ENCODE measurements at places on chromosomes 7 and 10.

- DNase-seq = no peak
These were observed 30.3 kb upstream of the ATXN7L1 start for GRCh38 chr7:105906695-105907094.

DNA sequence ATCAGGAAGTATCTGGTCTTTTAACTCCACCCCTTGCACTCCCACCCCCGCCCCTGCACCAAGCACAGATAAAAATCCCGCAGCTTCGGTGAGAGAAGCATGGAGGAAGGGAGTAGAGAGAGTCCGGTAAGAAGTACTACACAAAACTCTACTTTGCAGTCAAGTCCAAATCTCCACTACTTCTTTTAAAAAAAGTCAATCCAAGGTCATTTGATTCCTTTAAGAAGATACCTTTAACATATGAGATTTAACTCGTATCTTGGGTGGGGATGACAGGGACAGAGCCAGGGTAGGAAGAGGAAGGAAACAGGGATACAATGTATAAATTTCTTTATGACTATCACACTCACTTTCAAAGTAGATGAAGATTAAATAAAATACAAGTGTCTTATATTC lies 132.1 kb downstream of the NRBF2 start:
- no peak for DNase-seq

DNA sequence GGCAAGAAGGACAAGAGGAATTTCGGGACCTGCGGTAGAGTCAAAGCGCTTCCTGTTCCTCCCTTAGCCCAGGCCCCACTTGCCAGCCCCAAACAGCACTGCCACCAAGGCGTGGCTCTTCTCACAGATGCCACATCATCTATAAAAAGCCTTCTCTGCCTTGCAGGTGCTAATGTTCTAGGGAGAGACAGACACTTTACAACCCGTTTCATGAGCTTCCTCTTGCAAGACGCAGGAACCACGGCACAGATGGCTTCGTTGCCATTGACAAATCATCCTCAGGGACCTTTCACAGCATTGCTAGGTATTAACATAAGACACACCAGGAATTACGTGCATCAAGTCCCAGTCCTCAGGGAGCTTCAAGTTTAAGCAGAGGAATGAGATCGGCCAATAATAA lies 180.9 kb downstream of the JCAD start:
- no peak for DNase-seq

DNA sequence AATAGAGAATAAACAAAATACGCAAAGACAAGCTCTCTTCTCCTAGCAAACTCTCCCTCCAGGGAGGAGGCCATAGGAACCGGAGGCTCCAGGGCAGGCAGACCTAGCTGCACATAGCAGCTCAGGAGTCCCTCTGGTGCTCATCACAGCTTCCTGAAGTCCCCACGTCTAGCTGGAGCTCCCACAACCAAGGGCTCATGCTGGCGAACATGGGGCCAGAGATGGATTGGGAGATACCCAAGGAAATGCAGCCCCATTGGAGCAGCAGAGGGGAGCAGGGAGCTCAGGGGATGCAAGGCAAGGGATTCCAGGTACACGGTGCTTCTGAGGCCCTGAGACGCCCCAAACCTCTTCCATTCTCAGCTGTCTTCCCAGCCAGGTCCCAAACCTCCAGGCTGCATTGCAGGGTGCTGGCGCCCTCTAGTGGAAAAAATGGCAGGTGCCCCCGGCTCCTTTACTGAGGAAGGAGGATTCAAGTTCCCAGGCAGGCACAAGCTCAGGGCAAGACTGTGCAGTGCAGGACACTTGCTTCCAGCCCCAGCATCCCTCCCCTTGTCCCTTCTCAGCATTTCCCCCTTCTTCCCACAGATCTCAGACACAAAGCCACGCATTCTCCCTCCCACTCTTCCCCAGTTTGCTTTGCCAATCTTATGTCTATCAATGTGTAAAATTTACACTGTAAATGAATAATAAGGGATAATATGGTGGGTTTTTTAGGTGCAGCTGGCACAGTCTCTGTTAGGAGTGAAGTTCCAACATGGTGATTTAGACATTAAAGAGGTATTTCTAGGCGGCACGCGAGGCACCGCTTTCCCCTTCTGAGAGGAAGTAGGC lies 46.2 kb downstream of the GPAM start:
- no peak for DNase-seq

- DNase-seq = no peak
These were observed 190.9 kb downstream of the DNAJB6 start for GRCh38 chr7:157527686-157528085.

GRCh38 chr7:24573554-24574338 lies 494 bp downstream of the PALS2 start:
- no peak for DNase-seq

DNA sequence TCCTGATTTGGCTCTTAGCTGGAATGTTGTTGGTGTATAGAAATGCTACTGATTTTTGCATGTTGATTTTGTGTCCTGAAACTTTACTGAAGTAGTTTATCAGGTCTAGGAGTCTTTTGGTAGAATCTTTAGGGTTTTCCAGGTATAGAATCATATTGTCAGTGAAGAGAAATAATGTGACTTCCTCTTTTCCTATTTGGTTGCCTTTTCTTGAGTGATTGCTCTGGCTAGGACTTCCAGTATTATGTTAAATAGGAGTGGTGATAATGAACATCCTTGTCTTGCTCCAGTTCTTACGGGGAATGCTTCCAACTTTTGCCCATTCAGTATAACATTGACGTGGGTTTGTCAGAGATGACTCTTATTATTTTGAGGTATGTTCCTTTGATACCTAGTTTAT lies 52.0 kb downstream of the ZNF783 start:
- DNase-seq = no peak

DNA sequence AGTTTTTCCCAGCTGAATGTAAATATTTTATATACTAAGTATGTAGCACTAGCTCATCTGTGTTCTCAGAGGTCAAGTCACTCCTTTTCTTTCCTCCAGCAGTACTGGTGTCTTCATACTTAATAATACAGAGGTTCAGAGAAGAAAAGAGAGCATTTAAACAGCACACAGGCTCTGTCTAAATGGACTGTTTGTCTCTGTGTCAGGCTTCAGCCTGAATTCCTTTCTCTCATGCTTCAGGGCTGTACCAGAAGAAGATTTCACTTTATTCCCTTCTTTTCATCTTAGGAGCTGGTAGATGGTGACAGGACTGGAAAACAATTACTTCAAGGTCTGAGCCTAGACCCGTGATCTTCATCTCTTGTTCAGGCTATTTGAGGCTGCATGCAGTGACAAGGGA lies 51.4 kb upstream of the LYZL2 start:
- DNase-seq = no peak

- DNase-seq = no peak
These were observed 24.9 kb downstream of the GSAP start for GRCh38 chr7:77391230-77391629.

DNA sequence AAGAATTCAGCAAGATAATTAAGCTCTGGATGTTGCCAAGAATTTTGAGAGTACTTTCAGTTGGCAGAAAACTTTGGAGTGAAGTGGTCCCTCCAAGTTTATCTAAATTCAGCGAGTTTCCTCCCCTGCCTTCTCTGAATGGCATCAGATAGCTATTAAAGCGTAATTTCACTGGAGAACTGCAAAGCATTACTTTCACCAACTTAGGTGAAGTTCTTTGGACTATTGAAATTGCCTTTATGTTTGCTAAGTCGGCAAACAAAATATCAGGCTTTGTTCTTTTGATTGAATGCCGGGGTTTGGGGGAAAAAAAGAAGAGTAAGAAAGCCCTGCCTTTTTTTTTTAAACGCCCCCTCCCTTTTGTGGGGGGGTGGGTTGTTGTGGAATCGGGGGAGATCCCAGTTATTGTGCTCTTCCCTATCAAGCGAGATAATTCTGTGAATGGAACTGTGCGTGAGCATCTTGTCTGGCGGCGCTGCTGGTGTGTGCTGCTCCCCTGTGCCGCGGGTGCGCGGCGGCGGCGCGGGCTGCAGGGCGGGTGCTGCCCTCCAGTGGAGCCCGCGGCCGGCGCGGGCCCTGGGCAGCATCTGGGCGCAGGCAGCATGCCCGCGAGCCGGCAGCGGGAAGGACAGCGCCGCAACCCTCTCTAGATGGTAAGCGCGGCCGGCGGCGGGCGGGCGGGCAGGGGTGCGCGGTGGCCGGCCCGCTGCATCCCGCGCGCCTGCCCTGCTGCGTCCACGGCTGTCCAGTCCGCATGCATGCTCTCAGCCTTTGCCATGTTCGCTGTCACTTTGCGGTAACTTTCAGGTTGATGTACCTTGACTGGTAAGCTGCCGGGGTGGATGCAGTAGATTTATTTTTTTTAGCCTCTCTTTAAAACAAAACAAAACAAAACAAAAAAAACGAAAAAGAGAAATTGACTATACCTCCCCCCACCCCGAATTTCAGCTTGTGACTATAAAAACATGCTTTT lies 176.5 kb downstream of the TCF7L2 start:
- DNase-seq = no peak
